ENCODE measurements at places on chromosomes 6 and 20. TPM values are rescaled to one million over a fixed set of nuclear protein-coding genes. Genes with fewer than 3 reads are reported as not detected.

ANGPT4 gene
- not detected for polyA plus RNA-seq

TRDN gene
- not detected for polyA plus RNA-seq

OPN5 gene
- not detected for polyA plus RNA-seq

CHRNA4 gene
- not detected for polyA plus RNA-seq

SPATA25 gene
- polyA plus RNA-seq: not detected

BNIP5 gene
- not detected for polyA plus RNA-seq

CCR6 gene
- 79.3 TPM for polyA plus RNA-seq

IBTK gene
- 13.1 TPM for polyA plus RNA-seq

IMPG1 gene
- not detected for polyA plus RNA-seq

BPIFA1 gene
- polyA plus RNA-seq: not detected

TBXT gene
- polyA plus RNA-seq: not detected

TMEM244 gene
- 0.84 TPM for polyA plus RNA-seq

HCK gene
- 52.0 TPM for polyA plus RNA-seq

PTPRA gene
- 22.1 TPM for polyA plus RNA-seq

APOM gene
- 8.5 TPM for polyA plus RNA-seq

ERVFRD-1 gene
- polyA plus RNA-seq: not detected

CDSN gene
- not detected for polyA plus RNA-seq

FOXA2 gene
- polyA plus RNA-seq: not detected

OR12D3 gene
- not detected for polyA plus RNA-seq

RIPPLY2 gene
- not detected for polyA plus RNA-seq

HEY2 gene
- polyA plus RNA-seq: 0.30 TPM

RNF39 gene
- not detected for polyA plus RNA-seq

DBNDD2 gene
- not detected for polyA plus RNA-seq

CLIC5 gene
- 1.9 TPM for polyA plus RNA-seq

NMBR gene
- not detected for polyA plus RNA-seq

SEMG2 gene
- not detected for polyA plus RNA-seq

OR2J3 gene
- polyA plus RNA-seq: not detected

MEI4 gene
- polyA plus RNA-seq: 0.13 TPM

BPIFB1 gene
- polyA plus RNA-seq: not detected

LRRC1 gene
- polyA plus RNA-seq: 5.0 TPM

PKIG gene
- 63.3 TPM for polyA plus RNA-seq

FAM83C gene
- polyA plus RNA-seq: not detected

TNF gene
- 6.4 TPM for polyA plus RNA-seq

ESR1 gene
- 1.5 TPM for polyA plus RNA-seq

BHLHE23 gene
- not detected for polyA plus RNA-seq

UNC5CL gene
- polyA plus RNA-seq: 0.76 TPM

Measured in IgD-negative memory B cell (primary cell).